ENCODE measurements at places on chromosomes 5 and 9.

DNA sequence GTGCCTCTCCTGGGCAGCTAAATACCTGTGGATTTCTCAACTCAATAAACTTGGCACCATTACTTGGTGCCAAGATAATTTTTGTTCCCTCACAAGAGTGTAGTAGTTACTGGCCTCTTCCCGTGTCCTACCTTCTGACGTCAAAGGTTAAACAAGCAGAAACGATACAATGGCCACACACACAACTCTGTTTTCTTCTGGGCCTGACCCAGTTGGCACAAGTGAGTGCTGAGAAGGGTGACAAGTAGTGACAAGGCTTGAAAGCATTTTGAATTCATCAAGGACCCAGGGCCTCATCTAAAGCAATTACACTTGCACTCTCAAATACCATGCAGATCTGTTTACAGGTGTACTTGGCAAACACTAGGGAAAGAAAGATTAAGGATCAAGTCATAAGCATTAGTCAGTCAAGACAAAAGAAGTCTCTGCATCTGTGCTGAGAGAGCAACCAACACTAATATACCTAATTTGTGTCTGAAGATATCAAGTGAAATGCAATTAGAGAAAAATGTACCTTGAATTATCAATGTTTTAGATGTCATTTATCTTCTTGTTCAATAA is 30.8 kb downstream of the RASEF start:
- DNase-seq, result no peak

DNA sequence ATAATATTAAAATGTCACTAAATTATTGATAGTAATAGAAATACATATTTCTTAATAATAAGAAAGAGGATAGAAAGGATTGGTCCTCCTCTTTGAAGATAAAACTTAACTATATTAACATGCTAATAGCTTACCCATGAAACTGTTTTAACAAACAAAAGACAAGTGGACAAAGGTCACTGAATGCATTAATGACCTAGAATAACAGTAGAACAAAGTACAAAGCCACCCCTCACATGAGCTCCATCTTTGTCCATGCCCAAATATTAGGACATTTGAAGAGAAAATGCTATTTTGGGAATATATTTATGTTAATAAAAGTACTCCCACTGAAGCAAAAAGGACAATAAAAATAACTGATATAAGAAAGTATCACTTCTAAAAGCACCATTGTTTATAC is 34.1 kb upstream of the SLC22A5 start:
- DNase-seq, result no peak

DNA sequence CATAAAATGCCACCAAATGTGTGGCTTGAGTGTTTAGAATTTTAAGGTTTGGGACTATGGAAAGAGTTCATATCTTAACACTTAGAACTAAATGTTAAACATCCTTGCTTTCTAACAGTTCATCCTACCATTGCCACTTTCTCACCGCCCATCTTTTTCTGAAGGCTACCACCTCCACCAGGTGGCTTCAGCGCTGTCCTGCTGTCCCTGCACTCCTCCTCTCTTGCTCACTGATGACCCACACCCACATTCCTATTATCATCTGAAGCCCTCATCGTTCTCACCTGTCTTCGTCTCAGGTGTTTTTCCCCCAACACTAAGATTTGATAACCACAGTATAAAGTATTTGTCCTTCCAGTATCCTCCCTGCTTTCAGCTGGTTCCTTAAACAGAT is 7.4 kb downstream of the MEGF10 start:
- no peak for DNase-seq

- no peak for DNase-seq
Observed at GRCh38 chr9:124022201-124023121, 10.9 kb downstream of the LHX2 start.

DNA sequence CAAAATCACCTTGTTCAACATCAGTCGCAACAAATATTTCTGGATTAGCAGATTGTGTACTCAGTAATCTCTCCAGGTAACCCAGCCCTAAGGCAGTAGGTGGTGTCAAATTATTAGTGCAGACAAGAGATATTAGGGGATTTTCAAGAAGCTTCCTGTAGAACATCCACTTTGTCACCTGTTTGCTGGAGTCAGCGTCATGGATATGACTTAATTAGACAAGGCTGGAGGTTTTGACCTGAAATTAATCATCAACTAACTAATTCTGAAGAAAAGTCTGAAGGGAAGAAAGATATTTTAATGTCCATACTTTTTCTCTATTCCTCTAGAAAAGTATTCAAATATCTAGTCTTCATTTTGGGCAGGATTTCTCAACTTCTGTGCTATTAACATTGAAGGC is 91.4 kb upstream of the CCDC112 start:
- no peak for DNase-seq

GRCh38 chr5:14937254-14937653 is 65.7 kb upstream of the ANKH start:
- DNase-seq, result no peak

Measured in stimulated activated CD4-positive, alpha-beta T cell treated with anti-CD3 and anti-CD28 coated beads, Interleukin-15, amount 100 ng/mL, for 1 hour (primary cell).